GM04504 (cell line): ENCODE measurements at places on chromosomes 5 and 9.

DNA sequence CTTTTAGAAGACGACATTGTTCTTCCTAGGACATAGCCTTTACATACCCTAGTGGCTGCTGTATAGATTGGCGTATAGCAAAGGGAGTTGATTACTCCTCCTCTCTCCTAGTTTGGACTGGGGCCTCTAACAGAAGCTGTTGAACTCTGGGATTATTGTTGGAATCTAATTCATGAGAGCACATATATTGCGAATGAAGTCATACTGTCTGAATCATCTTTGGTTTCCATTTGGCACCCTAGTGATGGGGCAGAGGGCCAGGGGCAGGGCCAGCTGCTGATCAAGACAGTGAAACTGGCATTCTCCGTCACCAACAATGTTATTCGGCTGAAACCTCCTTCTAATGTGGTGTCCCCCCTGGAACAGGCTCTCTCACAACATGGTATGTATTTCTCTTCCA lies 40.3 kb downstream of the NUP188 start:
- DNase-seq = peak; percentile 52

- no peak for DNase-seq
Observed at GRCh38 chr9:88433583-88434255, 45.5 kb downstream of the SPIN1 start.

DNA sequence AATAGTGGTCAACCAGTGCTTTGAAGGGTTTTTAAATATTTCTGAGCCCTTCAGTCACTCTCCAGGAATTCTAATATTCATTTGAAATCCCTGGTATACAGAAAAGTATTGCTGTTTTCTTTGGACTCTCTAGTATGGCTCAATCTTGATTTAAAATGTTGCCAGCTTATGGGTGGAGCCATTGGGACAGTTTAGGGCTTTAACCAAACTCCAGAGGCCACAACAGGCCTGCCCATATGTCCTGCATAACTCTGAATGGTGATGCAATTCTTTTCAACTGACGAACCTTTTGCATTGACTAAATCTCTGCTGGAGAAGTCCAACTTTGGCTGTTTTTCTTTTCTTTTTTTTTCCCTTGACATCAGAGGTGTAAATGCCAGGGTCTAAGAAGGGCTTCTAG lies 10.3 kb upstream of the ANKHD1 start:
- DNase-seq = no peak

GRCh38 chr9:77435277-77435676 lies 212.8 kb downstream of the GNA14 start:
- DNase-seq = no peak

DNA sequence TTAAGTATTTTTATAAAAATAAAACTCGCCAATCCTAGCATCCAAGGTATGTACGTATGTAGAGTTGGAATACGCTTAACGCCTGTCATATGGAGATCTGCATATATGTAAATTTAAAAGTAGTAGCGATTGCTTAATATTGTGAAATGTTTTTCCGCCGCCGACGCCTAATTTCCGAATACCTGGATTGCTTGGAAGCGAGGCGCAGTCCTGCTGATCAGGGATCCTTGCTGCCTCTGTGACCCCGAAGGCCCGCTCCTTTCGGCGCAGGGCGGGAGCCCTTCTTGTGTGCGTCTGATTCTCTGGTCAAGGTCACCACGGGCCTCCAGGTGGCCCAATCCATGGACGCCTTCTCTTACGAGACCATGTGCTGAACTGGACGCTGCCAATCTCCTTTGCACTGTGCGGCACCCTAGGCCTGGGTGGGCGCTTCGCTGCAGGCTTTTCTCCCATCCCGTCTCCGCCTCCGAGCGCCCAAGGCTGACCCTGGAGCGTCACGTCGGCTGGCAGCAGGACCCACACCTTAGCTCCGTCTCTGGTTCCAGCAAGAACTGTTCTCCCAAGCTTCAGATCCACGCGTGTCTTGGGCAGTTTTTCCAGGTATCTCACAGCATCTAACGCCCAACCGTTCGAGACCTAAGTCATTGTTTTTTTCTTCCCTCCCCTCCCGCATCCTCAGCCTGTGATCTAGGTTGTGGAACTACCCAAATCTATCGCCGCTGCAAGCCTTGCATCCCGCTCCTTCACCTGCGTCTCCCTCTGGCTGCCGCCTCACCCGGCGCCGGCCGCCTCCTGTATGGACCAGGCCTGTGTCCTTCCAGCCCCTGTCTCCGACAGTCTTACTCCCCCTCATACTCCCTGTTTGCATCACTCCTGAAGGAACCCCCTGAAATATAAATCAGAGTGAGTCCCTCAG lies 3.6 kb upstream of the TRIM41 start:
- DNase-seq = no peak

- no peak for DNase-seq
Observed at GRCh38 chr9:119005162-119005561, 364.1 kb downstream of the BRINP1 start.

DNA sequence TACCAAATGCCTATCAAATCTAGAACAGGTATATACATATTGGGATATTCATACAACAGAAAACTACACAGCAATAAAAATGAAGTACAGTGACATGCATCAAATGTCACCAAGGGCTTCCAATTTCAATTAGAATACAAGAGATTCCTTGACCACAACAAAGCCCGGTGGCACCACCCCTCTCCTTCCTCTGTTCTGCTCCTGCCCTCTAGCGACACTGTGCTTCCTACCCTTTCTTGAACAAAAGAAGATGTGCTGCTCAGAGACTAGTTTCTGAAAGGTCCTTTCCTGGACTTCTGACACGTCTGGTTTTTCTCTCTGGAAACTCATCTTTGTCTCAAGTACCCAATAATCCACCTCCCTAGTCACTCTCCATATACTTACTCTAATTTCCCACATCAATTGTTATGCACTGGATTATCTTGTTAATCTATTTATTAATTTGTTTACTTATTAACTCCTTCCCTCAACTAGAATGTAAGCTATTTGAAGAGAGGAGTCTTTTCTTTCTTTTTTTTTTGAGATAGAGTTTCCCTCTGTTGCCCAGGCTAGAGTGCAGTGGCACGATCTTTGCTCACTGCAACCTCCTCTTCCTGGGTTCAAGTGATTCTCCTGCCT lies 70.4 kb upstream of the CTSV start:
- DNase-seq = peak; percentile 6

- no peak for DNase-seq
Observed at GRCh38 chr9:128768606-128769005, 3.1 kb downstream of the ZER1 start.

DNA sequence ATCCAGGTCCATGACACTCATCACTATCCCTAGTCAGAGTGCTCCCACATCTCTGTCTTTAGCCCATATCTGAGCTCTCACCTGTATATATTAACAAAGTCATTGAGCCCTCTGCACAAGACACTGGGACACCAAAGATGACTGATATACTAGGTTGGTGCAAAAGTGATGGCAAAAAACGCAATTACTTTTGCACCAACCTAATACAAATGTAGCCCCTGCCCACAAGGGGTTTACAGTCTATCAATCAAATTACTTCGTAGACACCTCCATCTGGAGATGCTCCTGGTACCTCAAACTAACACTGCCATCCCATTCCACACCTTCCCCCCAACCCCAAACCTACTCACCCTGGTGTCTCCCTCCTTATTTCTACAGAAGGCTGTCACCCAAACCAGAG lies 194.1 kb downstream of the MCTP1 start:
- DNase-seq = no peak

- no peak for DNase-seq
Observed at GRCh38 chr5:74288448-74289108, 351.9 kb downstream of the ENC1 start.

DNA sequence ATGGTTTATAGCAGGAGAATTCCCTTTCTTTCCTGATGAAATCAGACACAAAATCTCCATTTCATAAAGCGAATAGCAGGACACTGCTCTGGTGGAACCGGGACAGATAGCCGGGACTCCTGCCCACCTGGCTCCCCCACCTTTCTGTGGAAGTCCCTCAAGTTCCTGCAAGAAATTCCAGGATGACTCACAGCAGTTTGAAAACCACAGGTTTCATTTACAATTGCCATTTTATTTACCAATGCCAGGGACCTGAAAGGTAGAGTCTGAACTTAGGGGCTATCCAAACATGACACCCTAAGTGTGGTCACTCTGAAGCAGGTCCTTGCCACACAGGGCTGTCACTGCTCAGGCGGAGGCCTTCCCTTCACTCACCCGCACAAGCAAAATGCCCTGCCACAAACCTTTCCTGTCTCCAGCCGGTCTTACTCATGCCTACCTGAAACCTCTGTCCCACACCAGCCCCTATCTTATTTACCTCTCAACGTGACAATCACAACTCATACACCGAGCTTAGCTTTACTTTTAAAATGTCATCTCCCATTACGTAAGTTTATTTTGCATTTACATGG lies 63.3 kb upstream of the TAF1L start:
- no peak for DNase-seq

DNA sequence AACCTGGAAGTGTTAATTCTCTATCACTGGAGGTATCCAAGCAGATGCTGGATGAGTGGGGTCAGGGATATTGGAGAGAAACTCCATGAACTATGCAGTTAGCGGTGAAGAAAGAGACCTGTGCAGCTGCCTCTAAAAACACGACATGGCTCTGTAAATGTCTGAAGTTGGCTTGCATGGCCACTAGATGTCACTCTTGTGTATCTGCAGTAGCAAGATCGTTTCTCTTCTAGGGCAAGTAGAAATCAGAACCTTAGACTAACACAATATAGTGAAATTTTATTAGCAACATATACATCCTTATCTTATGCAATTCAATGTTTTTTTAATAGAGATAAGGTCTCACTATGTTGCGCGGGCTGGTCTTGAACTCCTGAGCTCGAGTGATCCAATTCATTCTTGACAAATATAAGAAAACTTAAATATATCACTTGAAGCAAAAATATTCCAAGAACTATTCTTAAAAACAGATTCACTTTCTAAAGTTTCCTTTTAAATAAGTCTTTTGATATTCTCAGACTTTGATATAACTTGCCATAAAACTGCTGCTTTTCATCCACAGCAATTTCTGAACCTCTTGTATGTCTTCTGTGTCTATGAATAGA lies 2.9 kb downstream of the OR2S2 start:
- DNase-seq = peak; percentile 50

DNA sequence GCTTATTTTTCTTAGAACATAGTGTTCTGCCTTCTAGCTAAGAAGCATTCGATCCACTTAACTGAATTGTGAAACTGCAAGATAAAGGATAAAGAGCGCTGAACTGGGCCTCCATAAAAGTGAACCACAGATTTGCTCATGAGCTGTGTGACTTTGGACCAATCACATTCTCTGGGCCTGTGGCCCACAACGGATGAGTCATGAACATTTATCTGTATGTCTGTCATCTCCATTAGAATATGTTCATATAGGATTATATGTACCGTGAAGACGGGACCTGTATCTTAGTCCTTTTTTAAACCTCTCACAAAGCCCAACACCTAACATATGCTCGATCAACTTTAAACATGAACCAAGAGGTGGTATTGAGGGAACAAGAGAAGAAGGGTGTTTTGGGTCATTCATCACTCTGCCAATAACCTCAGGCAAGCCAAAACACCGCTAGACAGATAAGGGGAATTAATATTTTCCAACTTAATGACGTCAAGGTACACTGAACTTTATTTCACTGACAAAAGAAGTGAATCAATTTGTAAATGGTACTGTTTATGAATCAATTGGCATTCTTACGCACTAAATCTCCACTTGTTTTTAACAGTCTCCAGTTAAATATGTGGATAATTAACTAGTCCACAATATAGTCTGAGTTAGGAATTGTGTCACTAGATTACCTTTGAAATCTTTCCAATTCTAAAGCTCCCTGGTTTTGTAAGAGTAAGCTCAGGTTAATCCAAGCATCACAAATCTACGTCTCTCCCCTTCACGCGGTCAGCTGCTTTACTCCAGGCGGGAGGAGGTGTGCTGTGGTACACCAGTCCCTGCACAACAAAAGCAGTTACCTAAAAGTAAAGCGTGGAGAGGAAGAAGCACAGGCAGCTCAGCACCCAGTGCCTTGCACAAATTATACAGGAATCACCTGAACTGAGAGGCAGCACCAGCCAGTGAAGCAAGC lies 1.6 kb downstream of the TMEM245 start:
- DNase-seq = peak; percentile 38

DNA sequence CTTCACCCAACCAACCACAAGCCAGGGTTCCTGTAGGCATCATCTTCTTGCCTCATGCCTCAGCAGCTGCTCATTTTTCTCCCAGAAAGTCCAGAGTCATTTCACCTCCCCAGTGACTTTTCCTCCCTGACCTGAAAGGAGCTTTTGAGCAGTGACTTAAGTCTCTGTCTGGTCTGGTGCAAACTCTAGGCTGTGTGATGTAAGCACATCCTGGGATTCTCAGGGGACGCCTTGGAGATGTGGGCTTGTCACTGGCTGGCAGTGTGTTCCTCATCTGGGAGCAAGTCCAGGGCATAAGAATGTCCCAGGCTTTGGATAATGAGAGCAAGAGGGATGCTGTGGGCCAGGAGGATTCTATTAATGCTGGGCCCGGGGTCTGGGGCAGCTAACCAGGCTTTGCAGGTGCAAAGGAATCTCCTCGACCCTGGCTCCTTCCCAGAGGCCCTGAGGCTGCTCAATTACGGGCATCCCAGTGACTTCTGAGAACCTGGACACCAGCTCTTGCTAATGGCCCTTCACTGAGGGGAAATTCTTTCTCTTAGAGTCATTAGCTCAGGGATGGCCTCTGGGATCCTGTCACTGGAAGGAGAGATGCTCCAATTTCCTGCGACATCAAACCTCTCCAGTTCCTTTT lies 211.0 kb upstream of the PANK3 start:
- peak; percentile 18 for DNase-seq

GRCh38 chr5:171978016-171978415 lies 28.4 kb downstream of the FBXW11 start:
- DNase-seq = no peak

- DNase-seq = no peak
Observed at GRCh38 chr5:111234125-111234524, 9.9 kb downstream of the CAMK4 start.

DNA sequence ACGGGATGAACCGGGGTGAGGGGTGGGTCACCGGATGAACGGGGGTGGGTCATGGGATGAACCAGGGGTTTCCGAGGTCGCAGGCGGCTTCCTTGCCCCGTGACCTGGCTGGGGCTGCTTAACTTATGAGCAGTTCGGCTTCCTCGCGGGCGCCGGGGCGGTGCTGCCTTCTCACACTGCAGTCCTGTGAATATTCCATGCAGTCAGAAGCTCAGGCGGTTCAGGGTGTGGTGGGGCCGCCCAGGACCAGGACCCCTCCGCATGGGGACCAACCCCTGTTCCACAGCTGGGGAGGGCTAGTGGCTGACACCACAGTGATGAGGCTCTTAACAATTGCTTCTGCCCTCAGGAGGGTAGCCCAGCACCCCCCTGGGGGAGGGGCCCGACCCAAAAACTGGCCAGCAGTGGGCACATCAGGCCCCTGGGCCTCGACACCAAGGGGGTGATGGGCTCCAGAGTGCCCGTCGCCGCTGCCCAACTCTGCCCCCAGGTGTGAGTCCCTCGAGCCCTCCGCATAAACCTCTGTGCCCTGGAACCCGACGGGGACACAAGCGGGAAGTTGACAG lies 30.9 kb upstream of the SLC9A3 start:
- no peak for DNase-seq

- no peak for DNase-seq
Observed at GRCh38 chr9:136576269-136576626, 30.4 kb upstream of the NOTCH1 start.

DNA sequence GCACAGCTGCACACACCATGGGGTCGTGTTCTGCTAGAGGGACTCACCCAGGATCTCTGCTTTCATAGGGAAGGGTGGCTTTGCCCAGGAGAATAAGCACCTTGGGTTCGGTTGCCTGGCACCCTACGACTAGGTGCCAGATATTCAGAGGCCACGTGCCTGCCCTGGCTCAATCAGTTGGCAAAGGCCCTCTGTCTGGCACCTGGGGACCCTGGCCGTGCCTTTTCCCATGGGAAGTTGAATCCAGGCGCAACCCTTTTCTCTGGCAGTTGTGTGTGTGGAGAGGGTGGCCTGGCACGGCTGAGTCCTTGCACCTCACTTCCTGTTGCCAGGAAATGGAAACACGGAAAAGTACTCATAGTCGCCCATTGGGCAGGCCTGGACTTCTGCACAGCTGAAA lies 10.2 kb upstream of the ANKH start:
- DNase-seq = no peak
